ENCODE measurements at places on chromosomes 7 and 10.

- DNase-seq: no peak
These were observed 40.8 kb upstream of the PRSS58 start for GRCh38 chr7:142298627-142299026.

DNA sequence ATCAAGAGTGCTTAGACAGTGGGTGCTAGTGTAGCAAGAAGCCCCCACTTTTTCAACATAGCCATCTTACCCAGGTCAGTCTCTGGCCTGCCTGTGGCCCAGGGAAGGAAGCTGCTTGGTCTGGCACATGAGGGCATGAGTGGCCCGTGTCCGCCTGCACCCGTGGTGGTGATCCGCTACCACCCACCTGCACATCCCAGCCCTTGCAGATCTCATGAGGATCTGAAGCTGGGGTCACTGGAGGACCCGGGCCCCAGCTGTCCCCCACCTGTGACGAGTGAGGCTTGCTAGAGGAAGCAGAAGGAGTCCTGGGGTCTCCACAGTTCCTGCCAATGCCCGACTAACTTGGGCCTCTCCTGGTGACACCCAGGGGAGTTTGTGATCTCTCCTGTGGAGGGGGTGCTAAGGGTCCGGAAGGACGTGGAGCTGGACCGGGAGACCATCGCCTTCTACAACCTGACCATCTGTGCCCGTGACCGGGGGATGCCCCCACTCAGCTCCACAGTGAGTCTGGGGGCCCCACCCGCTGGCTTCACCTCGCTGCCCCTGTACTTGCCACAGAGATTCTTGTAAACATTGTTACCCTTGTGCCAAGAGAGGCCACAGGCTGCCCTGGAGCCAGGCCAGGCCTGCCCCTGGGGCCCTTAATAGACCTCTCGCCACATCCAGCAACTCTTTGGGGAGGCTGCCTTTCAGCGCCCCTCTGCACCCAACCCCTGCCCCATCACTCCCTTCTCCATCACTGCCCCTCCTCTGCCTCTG, 10.8 kb upstream of the VSIR start:
- DNase-seq: no peak

- DNase-seq: no peak
These were observed 44.8 kb upstream of the CUX1 start for GRCh38 chr7:101772508-101773211.

DNA sequence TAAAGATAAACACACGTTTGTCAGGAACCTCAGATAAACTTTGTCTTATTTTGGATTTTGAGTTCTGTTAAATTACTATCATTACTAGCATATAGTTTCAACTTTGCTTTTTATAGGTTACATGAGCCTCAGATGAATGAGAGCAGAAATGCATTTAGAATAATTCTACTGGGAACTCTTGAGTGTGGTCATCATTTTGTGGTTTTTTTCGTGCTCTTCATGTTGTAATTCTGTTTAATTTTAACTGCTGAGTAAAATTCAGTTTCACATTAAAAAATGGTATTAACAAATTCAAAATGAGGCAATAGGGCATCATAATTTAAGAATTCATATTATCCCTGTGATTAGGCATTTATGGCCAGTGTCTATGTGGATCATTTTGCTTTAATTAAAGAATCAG, 72.9 kb downstream of the GNAI1 start:
- DNase-seq: no peak
